ENCODE measurements at places on chromosomes 11 and 22.

GRCh38 chr22:42602470-42602869 is 12.2 kb downstream of the POLDIP3 start:
- no peak for DNase-seq

DNA sequence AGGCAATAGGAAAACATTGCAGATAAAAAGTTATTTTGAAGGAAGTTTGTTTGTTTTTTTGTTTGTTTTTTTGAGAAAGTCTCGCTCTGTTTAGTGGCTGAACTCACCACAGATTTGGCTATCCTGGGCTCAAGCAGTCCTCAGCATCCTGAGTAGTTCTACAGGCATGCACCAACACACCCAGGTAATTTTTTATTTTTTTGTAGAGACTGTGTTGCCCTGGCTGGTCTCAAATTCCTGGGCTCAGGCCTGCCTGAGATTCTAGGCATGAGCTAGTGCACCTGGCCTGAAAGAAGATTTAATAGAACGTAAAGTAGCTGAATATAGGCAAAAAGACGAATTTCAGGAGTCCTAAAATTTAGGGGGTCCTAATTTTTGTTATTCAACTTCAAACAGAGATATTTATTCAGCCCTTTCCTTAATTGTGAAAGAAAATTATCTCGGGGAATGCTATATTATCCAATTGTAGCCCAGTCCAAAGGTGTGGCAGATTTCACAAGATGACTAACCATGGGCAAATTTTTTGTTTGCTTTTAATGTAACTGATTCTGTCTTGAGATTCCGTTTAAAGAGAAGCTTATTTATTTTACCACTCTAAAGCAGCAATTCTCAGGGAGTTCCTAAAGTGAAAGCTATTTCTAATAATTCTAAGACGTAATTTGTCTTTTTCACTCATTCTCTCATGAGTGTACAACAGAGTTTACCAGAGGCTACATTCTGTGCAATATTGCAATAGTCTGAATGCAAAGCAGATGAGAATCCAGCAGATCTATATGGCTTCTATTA is 940 bp downstream of the IL18 start:
- no peak for DNase-seq

DNA sequence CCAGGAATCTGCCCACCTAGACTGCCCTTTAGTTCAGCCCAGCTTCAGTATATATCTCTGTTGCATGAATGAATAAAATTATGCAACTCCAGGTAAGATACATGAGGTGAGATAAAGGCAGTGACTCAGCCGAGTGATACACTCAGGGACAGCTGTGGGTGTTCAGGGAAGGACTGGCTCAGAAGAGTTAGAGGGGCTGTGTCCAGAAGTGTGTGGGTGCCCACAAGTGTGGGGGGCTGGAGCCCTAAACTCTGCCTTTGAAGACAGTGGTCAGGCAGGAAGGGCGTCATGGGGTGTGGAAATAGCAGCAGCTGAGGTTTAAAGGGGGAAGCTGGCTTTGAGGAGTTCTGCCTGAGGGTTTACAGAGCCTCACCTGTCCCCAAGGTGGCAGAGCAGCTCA is 8.3 kb downstream of the FTH1 start:
- DNase-seq = no peak

- DNase-seq = peak; percentile 61
These were observed 49.1 kb downstream of the ADAMTS8 start for GRCh38 chr11:130379276-130379675.

- no peak for DNase-seq
These were observed 24.2 kb downstream of the PPFIBP2 start for GRCh38 chr11:7538031-7538430.

DNA sequence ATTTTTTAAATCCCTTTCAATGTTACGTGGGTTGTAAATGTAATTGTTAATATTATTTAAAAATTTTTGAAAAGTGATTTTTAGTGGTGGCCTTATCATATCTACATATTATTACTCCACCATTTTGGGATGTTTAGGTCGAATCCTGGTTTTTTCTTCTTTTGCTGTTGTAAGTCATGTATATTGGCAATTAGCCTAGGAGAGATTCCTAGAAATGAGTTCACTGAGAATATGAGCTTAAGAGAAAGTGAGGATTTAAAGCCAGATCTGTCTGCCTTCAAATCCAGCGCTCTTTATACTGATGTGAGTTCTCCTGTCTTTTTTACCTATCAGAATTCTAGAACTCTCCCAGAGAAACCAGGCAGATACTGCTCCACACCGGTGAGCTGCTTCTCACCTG is 56.1 kb downstream of the PTPRJ start:
- DNase-seq = no peak

- peak; percentile 96 for DNase-seq
These were observed 12.9 kb downstream of the CD59 start for GRCh38 chr11:33723238-33723881.

- no peak for DNase-seq
These were observed 21.8 kb downstream of the DCUN1D5 start for GRCh38 chr11:103070142-103070541.

DNA sequence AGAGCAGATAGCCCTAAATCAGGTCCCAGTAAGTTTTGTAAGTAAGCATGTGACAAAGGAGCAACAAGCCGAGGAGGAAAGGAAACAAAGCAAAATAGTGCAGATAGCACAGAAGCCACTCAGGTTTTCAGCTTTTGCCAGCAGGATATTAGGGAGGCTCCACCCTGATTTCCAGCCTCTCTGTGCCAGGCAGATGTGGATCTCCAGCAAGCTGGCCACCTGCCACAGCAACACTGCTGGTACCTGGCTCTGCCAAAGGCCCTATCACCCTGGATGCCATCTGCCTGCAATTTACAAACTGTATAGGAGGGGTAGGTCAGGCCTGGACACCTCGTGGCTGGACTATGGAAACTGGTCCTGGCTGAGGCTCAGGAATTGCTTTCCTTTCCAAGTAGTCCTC is 12.2 kb upstream of the NNMT start:
- DNase-seq = no peak

Measured in epithelial cell of proximal tubule (primary cell).